ENCODE measurements at places on chromosomes 12 and 14.

GRCh38 chr14:91167380-91167770, 53.5 kb downstream of the DGLUCY start:
- DNase-seq = no peak

DNA sequence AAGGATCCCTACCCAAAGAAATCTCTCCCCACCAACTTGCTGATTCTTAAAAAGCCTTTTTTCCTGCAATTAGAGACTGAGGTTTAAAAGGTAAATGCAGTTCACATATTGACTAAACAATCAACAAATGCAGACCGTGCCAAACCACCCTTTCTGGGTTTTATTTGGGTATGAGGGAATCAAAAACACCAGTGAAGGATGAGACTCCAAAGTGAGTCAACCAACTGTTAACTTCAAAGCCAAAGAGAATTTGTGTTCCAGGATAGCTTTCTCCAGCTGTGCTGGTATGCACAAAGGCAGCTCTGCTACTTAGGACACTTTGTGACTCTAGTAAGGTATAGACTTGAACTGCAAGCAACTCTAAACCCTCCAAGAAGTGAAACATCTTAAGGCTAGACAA, 39.4 kb downstream of the RPS29 start:
- no peak for DNase-seq

DNA sequence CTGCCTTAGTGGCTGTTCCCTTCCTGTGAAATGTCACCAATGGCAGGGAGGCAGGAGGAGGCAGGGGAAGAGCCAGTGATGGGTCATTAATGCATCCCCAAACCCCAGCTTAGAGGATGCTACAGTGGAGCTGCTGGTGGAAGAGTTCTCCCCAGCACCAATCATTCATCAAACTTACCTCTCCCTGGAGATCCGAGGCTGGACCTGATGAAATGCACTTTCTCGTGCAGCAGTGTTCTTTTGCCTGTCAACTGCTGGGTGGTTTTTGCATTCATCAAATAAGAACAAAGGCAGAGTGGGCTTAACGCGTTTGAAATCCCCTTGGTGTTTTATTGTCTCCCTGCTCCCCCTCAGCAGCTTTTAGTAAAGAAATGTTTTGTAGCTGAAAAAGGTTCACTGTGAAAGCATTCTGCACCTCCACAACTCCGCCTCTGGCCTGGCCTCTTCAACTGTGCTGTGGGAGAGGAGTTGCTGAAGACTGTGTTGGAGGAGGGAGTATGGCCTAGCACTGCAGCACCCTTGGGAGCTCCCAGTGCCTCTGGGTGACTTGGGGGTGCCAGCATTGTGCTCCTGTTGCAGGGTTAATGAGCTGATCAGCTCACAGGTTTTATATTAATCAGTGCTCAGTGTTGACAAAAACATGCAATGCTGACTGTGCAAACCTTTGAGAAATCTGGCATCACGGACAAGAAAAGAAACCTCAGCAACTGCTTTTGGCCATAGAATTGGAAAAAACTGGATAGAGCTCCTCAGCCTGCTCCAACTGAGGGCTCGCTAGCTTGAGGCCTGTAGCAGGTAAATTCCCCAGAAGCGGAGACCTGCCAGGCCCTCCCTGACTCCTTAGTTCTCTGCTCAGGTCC, 14.4 kb downstream of the TSPAN9 start:
- DNase-seq = no peak

- no peak for DNase-seq
Measured at GRCh38 chr12:49019443-49020324, 1.1 kb upstream of the PRKAG1 start.

All from activated naive CD8-positive, alpha-beta T cell treated with anti-CD3 and anti-CD28 coated beads, Interleukin-2, amount 50 U/mL, for 16 hours (primary cell).